CD4-positive, CD25-positive, alpha-beta regulatory T cell (primary cell): ENCODE measurements at places on chromosomes 2 and 18.

GRCh38 chr2:127630096-127630863 lies 15.7 kb upstream of the GPR17 start:
- DNase-seq: no peak

GRCh38 chr2:16115291-16115690 lies 174.9 kb downstream of the MYCN start:
- DNase-seq: no peak

DNA sequence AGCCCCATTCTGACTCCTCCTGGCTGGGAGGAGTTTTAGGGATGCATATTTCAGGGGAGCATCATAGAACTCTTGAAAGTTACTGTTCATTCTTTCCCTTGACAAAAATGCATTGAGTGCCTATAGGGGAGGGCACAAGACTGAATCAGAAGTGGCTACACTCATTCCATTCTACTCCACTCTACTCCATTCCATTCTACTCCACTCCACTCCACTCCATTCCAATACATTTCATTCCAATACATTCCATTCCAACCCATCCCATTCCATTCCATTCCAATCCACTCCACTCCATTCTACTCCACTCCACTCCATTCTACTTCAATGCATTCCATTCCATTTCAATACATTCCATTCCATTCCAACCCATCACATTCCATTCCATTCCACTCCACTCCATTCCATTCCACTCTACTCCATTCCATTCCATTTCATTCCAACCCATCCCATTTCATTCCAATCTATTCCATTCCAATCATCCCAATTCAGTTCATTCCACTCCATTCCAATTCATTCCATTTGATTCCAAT lies 110.8 kb downstream of the LOXHD1 start:
- DNase-seq: no peak

- no peak for DNase-seq
Measured at GRCh38 chr18:12397254-12397653, 10.5 kb upstream of the PRELID3A start.

- DNase-seq: no peak
Measured at GRCh38 chr2:31187166-31187565, 30.1 kb downstream of the CAPN14 start.

GRCh38 chr18:77632758-77633157 lies 383.1 kb downstream of the GALR1 start:
- no peak for DNase-seq

DNA sequence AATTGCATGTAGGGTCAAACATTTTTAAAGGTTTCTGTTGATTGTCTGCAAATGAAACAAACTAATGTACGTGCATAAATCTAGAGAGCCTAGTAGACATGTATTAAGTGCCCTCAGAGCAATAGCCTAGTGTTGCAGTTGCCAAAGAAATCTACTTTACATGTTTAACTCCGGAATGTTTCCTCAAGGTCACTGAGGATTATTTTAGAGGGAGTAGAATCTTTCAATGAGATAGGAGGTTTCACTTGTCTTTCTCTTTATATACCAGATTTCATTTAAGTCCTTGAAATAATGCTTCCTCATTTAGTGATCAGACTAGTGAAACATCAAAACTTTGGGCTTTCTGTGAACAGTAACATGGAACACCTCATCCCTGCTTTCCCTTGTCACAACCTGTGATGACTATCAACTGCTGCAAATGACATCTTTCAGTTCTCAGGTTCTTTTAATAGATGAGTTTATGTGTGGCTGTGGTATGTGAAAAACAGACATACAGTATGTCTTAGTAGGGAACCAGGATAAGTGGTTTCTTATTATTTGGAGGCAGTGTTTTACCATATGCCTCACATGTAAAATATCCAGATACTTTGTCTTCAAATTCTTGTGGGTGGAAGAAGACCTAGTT lies 5.5 kb downstream of the UBE2E3 start:
- no peak for DNase-seq

DNA sequence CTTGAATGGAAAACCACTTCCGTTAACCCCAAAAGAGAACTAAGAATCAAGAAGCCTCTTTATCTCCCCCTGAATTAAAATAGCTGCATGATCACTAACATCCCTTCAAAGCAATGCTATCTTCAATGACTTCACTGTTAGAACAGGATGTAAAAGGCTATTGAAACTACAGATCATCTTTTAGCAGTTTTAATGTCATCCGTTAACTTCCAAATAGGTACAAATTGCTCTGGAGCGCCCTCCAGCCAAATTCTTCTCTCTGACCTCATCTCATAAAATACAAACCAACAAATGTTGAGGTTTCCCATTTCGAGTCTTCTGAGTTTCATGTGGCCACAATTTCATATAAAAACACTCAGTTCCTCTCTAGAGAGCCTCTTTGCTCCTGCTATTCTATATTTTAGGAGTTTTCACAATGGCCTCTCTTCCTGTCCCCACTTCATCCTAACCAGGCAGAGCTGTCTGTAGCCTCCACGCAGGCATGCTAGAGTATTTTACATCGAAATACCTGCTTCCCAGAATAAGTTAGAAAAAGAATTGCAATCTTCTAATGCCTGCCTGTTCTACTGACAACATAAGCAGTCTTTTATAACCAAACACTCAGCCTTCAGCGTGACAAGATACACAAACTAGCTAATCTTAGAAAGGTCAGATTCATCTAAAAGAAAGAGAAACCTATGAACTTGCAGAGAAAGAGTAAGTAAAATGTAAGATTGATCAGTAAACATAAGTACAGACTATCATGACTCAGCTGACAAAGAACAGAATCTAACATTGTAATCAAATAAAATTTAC lies 37.9 kb downstream of the B4GALT6 start:
- no peak for DNase-seq

DNA sequence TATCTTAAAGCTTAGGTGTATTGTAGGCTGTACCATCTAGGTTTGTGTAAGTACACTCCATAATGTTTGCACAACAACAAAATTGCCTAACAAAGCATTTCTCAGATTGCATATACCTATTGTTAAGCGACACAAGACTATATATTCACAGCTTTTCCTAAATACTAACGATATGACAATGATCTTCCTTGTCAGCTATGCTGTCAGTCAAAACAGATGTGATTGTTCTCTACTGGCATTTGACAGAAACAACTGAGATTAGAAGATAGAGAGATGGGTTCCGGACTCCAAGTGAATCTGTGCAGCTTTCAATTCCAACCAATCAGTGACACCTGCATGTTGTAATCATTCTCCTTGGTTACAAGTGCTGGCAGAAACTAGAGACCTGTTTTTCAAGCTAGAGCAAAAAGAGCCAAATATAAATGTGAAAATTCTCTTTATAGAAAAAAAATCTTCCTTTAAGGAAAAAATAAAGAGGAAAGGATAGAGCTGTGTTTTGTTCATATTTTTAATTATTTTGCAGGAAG lies 1232.3 kb upstream of the SLC39A10 start:
- no peak for DNase-seq

- DNase-seq: no peak
Measured at GRCh38 chr2:100981011-100981410, 21.1 kb upstream of the RPL31 start.
